ENCODE measurements at places on chromosomes 11 and 22.

- no peak for DNase-seq
Observed at GRCh38 chr11:21888814-21889213, 304.1 kb upstream of the ANO5 start.

DNA sequence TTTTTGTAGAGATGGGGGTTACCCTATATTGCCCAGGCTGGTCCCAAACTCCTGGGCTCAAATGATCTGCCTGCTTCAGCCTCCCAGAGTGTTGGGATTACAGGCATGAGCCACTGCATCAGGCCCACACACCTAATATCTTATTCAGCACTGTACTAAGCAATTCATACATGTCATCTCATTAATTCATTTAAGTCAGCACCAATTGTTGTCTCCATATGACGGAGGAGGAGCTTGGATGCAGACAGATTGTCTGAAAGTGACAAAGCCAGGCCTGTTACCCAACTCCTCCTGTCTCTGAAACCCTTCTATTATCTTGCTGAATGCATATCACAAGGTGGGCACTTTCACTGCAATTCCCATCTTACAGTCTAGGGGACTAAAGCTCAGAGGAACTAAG lies 57.5 kb upstream of the ALX4 start:
- DNase-seq: no peak

DNA sequence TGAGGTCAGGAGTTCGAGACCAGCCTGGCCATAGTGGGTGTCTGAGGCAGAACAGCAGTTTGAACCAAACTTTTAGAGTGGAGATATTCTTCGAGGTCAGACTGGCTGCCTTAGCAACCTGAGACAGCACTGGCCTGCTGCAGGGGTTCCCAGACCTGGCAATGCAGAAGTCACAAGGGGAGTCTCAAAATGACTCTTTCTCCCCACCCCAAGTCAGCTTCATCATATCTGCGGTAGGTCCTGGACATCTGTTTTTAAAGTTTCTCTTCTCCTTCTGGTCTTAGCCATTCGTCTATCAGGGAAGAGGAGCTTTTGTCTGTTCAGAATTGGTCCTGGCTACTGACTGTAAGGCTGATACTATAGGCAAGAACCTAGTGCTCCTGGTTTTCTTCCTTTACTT lies 14.5 kb upstream of the CLMP start:
- no peak for DNase-seq

DNA sequence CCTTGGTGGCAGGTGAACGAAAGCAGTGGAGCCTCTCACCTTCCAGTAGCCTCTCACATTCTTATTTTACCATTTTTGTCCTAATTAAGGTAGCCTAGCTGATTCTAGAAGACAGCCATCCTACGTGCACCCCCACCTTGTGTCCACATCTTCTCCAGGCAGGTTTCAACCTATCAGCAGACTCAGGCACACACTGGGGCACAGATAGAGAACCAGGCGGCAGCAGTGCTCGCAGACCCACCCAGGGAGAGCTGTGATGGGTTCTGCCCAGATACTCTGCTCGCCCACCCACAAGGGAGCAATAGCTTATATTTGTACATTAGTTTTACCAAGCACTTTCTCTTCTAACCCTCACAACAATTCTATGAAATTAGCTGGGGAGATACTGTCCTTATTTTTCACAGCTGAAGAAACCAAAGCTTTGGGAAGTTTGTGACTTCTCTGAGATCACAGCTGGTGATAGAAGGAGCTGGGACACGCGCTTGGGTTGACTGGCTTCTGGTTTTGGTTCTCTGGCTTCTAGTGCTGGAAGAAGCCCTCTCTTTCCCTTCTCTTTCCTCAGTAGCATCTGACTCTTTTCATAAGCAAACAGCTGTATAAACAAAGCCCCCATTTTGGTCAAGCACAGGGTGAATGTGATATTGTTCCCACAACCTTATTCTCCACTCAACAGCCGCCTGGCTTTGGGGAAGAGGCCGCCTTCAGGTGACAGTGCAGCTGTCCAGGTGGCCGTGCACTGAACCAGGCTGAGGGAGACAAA lies 36.9 kb downstream of the PPP2R1B start:
- DNase-seq: no peak

DNA sequence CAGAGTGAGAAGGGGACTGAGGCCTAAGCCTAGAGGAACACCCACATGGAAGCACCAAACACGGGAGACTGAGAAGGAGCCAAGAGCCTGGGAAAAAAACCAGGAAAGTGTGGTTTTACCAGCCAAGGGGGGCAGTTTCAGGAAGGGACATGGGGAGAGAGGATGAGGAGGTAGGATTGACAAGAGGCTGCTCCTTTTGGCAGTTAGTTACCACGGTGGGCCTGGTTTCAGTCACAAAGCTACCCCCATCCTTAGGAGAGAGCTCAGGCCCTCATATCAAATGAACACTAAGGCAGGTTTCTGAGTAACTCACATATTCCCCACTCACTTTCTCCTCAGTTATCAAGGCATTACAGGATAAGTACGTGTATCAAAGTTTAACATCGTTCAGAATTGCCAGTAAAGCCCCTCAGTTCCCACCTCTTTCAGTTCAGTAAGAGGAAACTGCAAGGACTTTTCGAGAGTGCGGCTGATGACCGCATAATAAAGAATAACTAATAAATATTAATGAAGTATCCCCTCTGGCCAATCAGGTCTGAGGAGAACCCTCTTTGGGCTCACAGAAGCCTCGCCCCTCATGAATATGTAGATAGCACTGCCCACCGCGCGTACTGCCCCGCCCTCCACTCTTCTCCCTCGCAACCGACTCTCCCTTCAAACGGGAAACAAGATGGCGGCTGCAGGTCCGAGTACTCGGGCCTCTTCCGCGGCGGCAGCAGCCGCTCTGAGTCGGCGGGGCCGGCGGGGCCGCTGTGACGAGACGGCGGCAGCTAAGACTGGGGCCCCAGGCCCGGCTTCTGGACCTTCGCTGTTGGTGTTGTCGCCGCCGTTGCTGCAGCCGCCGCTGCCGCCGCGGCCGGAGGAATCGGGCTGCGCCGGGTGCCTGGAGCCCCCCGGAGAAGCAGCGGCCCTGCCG lies at the start of gene RNF169:
Gene RNF169, plus strand, starts transcription at position 639 of the 916 bp plus-strand sequence. Its CDS starts 32 bp downstream, at position 671.
- DNase-seq: peak; percentile 85

GRCh38 chr11:76207642-76208401 lies 1.5 kb upstream of the WNT11 start:
- DNase-seq: peak; percentile 61

GRCh38 chr11:121132211-121132976 lies 31.4 kb downstream of the TECTA start:
- DNase-seq: no peak

DNA sequence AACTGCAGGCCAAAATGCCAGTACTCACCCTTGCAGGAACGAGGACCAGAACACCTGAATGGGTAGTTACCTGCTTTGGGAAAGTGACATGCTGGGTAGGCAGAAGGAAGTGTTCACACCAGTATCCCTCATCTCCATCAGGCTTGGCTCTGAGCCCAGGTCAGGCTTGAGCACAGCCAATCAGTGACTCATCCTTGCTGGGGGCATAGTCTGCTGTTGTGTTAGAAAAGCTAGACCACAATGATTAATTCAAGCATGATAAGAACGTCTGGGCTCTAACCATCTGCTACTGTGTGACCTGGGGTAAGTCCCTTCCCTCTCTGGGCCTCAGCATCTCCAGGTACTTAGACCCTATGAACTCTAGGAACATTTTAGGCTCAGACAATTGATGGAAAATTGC lies 450.4 kb downstream of the MIAT start:
- no peak for DNase-seq

GRCh38 chr11:113685654-113686359 lies 20.3 kb downstream of the TMPRSS5 start:
- no peak for DNase-seq

DNA sequence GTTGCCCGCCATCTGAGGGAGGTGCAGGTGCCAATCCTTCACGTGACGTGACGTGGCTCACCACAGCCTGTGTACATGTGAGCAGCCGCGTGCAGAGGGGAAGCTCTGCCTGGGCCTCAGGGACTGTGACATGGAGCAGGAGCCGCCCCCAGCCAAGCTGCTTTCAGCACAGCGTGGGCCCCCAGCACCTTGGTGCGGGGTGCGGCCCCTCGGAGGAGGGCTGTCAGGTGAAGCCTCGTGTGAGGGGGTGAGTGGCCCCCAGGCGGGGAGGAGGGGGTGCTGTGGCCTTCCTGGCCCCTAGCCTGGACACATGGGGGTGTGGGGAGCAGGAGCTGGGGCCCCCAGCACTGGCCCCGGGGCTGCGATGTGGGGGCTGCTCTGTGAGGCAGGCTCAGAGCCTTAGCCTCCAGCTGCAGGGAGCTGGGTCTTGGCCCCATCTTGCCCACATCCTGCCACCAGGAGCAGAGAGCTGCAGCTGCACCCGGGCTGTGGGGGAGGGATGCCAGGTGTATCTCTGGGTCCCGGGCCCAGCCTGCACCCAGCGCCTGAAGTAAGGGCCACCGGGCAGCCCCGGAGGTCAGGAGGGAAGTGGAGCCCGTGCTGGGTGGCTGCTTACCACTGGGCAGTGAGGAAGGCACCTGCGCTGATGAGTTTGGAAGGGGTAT lies at the start of gene ADORA2A:
Gene ADORA2A, plus strand, starts transcription at position 100 of the 665 bp plus-strand sequence. CDS start 5,806 bp downstream, outside the sequence.
- DNase-seq: peak; percentile 75

DNA sequence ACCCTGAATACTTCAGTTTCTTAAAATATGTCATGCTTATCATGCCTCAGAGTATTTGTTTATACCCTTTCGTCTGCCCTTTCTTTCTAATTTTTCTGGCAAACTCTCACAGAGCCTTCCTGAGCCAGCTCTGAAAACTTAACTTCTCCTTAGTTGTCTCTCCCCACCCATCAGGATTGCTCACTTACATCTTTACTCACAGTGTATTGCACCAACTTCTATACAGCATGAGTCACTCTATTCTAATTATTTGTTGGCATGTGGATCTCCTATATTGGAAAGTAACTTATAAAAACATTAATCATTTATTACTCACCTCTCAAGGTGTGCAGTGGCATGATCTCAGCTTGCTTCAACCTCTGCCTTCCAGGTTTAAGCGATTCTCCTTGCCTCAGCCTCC lies 114.9 kb downstream of the FANCF start:
- no peak for DNase-seq

GRCh38 chr11:87602776-87603175 lies 565.0 kb downstream of the TMEM135 start:
- no peak for DNase-seq

DNA sequence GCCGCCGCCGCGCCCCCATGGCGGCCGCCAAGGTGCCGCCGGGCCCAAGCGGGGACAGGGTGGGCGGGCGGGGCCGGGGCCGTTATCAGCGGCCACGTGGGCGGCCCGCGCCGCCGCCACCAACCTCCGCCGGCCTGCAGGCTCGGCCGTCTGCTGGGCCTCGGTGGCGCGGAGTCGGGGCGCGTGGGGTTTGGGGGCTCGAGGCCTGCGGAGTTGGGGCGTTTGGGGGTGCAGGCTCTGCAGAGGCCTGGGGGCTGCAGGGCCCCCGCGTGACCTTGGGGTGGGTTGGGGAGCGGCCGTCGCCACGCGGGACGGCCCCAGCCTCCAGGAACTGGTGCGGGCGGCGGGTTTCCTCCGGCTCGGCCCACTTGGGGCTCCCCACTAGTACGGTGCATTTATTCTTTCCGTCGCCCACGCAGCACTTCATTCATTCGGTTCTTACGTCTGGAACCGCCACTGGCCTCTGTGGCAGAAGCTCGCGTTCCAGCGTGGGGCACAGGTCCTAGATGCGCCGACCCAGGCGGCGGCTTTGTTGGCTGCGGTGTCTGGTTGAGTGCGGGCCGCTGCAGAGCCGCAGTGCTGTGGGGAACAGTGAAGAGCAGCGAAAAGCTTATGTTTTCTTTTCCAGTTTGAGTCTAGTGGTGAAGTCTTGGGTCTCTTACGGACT lies 740 bp upstream of the TRMT2A start:
- DNase-seq: peak; percentile 71

- no peak for DNase-seq
Observed at GRCh38 chr11:132022733-132023478, 652.5 kb downstream of the NTM start.

GRCh38 chr11:55357560-55358184 lies 10.1 kb upstream of the OR4A15 start:
- DNase-seq: no peak

DNA sequence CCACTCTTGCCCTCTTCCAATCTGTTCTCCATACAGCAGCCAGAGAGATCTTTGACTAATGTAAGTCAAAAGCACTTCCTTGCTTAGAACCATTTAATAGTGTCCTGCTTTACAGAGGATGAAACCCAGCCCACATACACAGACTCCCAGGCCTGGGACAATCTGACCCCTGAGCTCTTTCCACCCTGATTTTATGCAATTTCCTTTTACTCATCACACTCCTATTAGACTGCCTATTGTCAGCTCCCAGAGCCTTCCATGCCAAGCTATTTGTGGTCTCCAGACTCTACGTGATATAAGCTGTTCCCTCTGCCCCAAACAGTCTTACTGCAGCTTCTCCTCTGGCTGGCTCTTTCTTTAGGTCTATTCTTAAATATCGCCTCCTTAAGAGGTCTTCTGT lies 28.1 kb downstream of the ME3 start:
- DNase-seq: no peak

DNA sequence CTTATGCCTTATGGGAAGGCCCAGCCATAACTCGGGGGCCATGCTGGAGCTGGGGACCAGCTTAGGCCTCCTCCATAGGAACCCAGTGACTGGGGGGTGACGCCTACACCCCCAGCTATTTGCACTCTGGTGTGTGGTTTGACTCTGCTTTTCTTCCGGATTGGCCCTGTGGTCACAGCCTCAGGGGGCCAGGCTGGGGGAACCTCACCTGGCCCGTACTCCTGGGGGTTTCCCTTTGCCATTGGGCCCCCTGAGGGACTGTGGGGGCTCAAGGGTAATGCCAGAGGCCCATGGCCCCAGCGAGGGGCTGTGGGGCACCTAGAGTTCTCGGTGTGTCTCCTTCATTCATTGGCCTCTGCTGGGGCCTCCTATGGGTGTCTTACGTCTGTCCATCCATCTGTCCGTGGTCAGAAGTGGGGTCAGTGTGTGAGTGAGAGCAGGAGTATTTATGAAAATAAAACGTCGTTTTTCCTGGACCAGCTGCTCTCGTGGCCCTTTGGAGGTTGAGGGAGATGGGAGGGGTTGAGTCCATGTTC lies 6.3 kb upstream of the SH3BP1 start:
- DNase-seq: no peak

DNA sequence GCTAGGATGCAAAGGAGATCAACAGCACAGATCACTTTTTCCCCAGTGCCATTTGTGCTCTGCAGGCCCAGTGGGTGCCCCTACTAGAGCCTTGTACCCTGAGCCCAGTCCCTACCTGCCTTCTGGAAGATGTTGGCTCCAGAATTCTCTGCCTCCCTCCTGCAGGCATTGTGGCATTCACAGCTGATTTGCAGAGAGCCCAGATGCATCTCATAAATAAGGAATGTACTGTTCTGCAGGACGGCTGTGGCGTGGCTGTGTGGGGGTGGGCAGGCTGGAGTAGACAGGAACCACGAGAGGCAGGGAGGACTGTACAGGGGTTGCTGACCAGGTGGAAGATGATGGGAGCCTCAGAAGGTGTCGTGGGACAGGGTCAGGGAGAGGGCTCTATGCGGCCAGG lies 11.2 kb upstream of the MIAT start:
- DNase-seq: no peak

- no peak for DNase-seq
Observed at GRCh38 chr11:47672283-47672730, 29.9 kb upstream of the MTCH2 start.

GRCh38 chr22:45329530-45329936 lies 19.8 kb downstream of the FAM118A start:
- no peak for DNase-seq

GRCh38 chr22:19770349-19771220 lies 10.0 kb downstream of the TBX1 start:
- DNase-seq: no peak

GRCh38 chr22:48757581-48757980 lies 1070.1 kb downstream of the BRD1 start:
- no peak for DNase-seq

GRCh38 chr11:64229090-64229743 lies 1.1 kb upstream of the DNAJC4 start:
- no peak for DNase-seq

GRCh38 chr11:109033627-109034338 lies 368.9 kb downstream of the DDX10 start:
- DNase-seq: no peak
